Stimulated activated CD8-positive, alpha-beta memory T cell treated with anti-CD3 and anti-CD28 coated beads, Interleukin-2, amount 100 ng/mL, for 1 hour (primary cell): ENCODE measurements at places on chromosomes 1 and 21.

GRCh38 chr1:52904927-52905698, 16.4 kb downstream of the ECHDC2 start:
- no peak for DNase-seq

DNA sequence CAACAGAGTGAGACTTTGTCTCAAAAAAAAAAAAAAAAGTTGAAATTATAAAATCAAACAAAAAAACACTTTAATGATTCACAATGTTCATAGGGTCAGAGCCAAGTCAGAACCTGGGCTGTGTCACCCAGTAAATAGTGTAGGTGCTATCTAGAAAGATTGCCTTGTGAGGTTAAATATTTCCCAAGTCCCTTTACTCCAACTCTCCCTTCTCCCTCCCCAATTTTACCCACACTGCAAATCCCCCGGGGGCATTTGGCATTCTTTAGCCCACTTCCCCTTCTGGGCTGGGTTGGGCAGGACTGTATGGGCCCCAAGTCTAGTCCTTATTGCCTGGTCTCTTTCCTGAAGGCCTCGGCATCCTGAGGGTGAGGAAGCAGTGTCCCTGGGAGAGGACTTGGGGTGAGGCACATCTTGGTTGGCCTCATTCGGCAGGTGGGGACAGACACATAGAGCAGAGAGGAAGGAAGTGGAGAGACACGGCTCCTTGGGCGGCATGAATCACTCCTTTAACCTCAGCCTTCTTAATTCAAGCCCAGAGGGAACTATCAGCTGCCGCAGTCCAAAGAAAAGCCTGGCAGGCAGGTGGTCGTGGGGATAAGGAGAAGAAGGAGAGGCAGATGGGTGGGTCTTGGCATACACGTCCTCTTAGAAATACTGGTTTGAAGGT, 8.2 kb downstream of the ADORA1 start:
- DNase-seq = no peak

GRCh38 chr1:83546874-83547273, 452.1 kb downstream of the TTLL7 start:
- DNase-seq = no peak

- DNase-seq = no peak
These were observed 20.6 kb upstream of the APOBEC4 start for GRCh38 chr1:183673605-183674323.

GRCh38 chr1:105730701-105731100, 1325.8 kb upstream of the PRMT6 start:
- no peak for DNase-seq

- DNase-seq = no peak
These were observed 54.1 kb downstream of the SIK1 start for GRCh38 chr21:43372663-43373361.
